ENCODE measurements at places on chromosomes 12 and 14.

DNA sequence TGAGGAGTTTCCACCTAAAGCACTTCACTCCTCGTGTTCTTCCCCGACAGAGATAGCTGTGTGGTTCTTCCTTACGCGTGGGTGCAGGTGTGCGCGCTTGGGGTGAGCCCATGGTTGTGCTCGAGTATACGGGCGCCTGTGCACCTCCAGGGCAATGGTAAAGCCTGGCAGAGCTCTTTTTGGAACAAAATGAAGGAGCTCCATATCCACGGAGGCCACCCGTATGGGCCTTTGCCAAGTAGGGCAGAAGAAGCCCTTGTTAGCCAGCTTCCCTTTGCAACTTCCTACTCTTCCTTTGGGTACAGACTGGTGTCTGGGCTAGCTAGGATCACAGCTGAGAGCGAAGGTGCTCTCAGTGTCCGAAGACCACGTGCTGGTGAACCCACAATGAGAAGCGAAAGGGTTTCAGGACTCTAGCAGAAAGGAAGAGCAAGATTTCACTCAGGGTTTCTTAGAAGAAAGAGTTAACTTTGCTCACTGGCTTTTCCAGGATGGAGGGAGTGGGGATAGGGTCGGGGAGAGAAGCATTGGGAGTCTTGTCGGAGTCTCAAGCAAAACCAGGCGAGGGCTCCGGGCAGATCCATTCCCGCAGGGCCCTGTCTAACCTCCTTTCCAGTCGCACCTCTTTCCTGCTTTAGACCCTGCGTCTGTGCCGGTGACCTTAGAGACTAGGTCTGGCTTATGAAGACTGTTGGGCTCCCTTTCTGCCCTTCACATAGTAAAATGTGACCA lies 960 bp upstream of the LRFN5 start:
- no peak for DNase-seq

DNA sequence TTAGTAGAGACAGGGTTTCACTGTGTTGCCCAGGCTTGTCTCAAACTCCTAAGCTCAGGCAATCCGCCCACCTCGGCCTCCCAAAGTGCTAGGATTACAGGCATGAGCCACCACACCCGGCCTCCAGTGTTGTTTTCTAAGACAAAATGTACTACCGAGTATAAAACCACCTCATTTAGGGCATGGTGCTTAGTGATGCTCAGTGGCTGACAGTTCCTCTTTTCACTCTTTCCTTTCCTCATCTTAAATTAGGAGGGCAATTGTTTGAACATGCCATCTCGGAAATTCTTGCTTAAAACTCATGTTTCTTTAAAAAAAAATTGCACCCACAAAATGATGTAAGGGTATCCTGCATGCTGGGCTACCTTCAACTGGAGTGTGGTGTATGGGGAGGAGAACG lies 89.0 kb downstream of the RFX4 start:
- no peak for DNase-seq

DNA sequence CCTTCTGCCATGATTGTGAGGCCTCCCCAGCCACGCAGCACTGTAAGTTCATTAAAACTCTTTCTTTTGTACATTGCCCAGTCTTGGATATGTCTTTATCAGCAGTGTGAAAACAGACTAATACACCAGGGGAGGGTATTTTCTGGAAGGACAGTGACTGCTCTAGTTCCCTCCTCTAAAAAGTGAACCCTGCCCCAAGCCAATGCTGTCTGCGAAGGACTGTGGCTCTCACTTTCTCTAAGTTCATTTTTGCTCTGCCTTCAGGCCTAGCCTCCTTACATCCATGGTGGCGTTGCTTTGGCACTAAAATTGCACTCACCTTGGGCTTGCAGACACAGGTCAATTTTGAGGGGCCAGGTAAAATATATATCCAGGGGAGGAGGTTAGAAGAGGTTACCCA lies 323.0 kb downstream of the VRK1 start:
- no peak for DNase-seq

GRCh38 chr12:24795699-24796347 lies 153.1 kb downstream of the BCAT1 start:
- DNase-seq, result peak; percentile 31

- no peak for DNase-seq
Observed at GRCh38 chr14:103688441-103688840, 26.8 kb downstream of the XRCC3 start.

Data from hematopoietic multipotent progenitor cell treated with erythropoietin and hydrocortisone succinate and interleukin-3 and kit ligand, for 15 days (in vitro differentiated cells).